ENCODE measurements at places on chromosomes 7 and 10. TPM values are rescaled to one million over a fixed set of nuclear protein-coding genes. Genes with fewer than 3 reads are reported as not detected.

- DNase-seq = peak; percentile 8
These were observed 500.8 kb downstream of the PLXNA4 start for GRCh38 chr7:132075515-132075914.

DNA sequence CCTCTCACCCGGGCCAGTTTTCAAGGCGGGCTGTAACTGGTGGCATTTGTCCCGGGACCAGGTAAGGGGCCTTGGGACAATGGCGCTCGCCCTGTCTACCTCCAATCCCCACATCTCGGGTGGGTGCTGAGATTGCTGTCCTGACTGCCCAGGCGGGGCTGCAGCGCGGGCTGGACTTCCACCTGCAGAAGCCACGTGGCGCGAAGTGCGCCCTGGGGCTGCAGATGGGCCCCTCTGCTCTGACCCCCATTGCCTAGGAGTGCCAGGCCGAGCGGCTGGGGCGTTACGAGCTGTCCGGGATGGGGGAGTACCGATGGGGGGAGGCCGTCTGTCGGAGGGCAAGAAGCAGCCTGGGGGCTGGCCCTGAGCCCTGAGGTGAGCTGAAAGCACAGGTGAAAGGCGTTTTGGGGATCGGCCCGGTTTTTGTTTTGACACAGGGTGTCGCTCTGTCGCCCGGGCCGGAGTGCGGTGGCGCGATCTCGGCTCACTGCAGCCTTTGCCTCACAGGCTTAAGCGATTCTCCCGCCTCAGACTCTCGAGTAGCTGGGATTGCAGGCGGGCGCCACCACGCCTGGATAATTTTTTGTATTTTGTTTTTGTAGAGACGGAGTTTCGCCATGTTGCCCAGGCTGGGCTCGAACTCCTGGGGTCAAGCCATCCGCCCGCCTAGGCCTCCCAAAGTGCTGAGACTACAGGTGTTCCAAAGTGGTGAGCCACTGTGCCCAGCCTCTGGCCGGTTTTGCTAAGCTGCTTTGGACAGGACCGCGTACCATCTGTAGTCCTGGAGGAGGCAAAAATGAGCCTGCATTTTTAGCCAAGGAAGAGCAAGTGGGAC lies at the start of gene SFXN2:
Gene SFXN2 (plus strand): TSS at position 16 of the 835 bp plus-strand sequence. CDS start 12,001 bp downstream, outside the sequence.
- peak; percentile 46 for DNase-seq

- DNase-seq = peak; percentile 43
These were observed 51.1 kb upstream of the ADRB1 start for GRCh38 chr10:113992471-113993011.

- DNase-seq = no peak
These were observed 43.3 kb downstream of the FRMPD2 start for GRCh38 chr10:48231178-48231577.

- DNase-seq = no peak
These were observed 53.1 kb upstream of the KDM7A start for GRCh38 chr7:140229591-140230515.

- no peak for DNase-seq
These were observed 83.1 kb downstream of the SRPK2 start for GRCh38 chr7:105305633-105306032.

DNA sequence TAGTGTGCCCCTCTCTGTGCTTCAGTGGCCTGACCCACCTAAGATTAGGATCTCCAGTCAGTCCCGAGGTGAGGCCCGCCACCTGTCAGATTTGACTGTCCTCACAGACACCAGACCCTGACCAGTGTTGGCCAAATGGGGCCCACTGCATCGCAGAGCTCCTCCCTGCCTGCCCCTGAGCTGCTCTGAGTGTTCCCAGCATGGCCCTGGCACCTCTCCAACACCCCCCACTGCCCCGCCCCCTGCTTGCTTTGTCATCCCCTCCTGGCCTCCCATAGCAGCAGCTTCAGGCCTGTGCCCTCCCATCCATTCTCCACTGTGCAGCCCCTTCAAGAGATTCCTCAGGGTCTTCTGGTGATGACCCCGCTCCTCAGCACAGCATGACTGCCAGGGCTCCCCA lies 67.6 kb downstream of the C10orf120 start:
- DNase-seq = no peak

DNA sequence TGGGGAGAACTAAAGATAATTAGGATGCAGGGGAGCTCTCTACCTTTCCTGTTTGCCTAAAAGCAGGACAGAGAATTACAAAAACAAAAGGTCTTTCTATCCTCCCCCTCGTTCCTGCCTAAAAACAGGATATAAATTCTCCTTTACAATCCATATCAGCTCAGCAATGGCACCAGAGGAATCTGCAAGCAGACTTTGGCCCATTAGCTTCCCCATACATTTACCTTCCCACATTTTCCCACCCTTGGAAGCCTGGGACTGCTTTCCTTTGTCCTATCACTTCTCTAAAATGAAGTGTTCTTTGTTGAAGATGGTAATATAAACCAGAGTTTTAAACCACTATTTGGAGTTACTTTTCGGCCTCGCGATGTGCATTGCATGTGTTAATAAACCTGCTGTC lies 15.5 kb downstream of the SHTN1 start:
- DNase-seq = no peak

- DNase-seq = no peak
These were observed 150.5 kb downstream of the PLXDC2 start for GRCh38 chr10:19966751-19967150.

DNA sequence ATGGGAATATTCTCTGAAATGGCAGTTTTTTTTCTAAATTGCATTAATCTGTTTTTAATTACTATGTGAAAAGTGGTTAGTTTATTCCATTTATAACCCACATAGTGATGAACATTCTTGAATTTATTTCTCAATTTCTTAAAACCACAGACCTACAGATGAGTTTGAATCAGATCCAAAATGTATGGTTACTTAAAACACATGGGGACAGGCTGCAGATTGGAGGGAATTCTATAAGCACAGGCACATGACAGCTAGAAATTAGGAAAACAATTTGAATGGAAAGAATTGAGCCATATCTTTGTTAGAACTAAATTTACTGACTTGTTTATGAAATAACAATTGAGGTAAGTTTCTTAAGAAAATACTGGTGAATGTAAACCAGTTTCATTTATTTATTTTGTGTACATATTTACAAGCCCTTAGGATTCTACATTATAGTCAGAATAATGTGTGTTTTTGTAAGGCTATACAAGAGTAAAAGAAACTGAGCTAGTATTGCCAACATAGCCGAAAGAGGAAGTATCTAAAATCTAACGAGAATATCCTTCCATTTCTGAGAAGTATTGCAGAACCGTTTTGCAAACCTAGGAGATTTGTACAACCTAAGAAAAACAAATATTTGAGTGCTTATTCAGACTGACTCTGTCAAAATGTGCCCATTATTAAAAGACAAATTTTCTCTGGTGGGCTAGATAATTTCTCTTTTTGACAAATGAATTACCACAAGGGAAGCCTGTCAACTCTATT lies 434.3 kb upstream of the SEMA3D start:
- no peak for DNase-seq

GRCh38 chr7:137316648-137317353 lies 26.7 kb downstream of the PTN start:
- no peak for DNase-seq

DNA sequence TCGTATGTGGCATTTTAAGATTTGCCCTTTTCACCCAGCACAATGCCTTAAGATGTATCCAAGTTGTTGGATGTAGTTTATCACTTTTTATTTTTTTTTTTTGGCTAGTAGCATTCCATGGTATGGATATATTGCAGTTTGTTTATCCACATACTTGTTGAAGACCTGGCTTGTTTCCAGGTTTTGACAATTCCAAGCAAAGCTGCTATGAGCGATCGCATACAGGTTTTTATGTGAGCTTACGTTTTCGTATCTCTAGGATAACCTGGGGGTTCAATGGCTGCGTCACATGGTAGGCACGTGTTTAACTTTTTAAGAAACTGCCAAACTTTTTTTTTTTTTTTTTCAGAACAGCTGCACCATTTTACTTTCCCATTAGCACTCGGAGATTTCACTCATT lies 32.2 kb downstream of the BAIAP2L1 start:
- DNase-seq = no peak

DNA sequence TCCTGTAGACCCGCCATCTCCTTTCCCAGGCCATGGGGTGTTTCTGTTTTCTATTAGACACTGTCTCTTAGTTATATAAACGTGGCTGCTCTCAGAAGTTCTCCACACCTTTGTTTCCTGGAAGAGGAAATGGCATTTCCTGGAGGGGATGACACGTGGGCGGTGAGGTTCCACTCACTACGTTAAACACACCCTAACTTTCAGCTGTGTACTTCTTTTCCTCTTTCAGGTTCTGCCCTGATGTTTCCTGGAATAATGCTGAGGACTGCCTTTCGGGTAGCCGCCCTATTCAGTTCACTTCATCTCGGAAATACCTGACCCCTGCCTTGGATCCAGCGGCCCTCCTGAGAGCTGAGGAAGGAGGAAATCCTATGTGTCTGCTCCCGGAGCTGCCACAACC lies 3.4 kb upstream of the PRKCQ start:
- no peak for DNase-seq

GRCh38 chr7:34019301-34019790 lies 114.0 kb downstream of the BMPER start:
- DNase-seq = peak; percentile 32

DNA sequence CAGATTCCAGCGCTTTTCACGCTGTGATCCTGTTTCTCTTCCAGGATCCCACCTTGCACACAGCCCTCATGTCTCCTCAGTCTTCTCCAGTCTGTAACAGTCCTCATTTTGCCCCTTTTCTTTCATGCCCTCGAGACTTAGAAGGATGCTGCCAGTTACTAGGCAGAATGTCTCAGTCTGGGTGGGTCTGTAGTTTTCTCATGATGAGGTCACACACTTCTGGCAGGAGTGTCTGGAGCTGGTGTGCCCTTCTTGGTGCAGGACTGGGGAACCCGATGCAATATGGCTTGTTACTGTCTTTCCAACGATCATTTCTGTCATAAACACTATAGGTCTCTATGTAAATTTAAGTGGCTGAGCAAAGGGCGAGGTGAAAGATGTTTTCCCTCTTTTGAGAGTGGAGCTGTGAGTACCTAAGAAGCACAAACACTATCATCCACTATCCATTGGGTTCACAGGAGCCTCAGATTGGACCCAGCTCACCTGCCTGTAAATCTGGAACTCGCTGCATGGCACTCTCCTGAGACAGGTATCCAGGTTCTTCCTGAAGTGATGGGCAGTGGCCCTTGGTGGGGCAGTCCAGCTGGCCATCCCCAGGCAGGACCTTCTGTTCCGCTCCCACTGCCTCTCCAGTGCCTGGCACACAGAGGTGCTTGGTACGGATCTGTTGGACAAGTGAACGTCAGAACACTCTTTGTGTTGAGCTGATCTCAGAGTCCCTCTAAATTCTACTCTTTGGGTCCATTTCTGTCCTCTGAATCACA lies 64.3 kb upstream of the ZNF32 start:
- peak; percentile 39 for DNase-seq

DNA sequence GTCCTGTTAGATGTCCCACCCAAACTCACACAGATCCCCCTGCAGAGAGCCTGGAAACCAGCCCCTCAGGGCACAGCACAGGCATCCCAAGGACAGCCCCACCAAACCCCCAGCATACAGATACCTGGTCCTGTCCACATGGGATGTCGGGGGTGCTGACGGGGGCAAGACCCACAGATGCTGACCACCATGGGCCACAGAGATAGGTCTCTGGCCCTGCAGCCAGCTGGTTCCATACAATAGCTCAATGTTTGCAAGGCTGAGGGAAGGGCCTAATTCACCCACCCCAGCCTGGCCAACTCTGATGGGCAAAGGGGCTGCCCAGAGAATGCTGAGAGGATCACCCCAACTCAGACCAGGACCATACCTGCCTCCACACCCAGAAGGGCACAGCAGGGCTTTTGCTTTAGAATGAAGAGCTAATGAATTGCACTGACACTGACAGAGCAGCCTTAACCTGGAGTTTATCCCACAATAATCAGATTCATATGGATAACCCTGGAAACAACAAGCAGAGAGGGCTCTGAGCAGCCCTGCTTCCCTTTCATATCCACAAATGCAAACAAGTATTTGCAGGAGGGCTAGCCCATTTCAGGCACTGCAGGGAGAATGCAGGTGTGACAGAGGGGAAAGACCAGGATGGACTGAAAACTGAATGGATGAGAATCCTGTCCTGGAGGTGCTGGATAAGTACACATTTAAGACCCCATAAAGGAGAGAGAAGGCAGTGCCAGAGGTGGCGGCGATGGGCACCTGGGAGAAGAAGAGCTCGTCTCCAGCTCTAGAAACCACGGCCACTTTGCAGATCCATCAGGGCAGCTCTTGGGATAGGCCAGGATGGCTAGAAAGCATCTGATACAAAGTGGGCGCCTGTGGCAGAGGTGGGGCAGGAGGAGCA lies 126.7 kb downstream of the TNS3 start:
- DNase-seq = no peak

DNA sequence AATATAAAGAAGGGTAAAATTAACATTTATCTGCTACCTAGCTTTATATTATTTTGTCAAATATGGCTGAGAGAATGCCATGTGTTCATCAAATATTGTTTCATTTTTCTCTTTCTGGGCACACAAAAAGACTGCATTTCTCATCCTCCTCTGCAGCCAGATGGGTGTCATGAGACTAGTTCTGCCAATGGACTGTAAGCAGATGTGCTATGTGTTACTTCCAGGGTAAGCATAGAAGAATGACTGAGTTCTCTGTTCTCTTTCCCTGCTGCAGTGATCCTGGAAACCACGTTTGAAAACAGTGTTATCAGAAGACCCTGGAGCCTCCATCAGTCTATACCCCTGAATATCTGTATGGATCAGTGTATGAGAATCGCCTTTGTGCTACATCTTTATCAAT lies 24.1 kb upstream of the SLK start:
- DNase-seq = no peak

- DNase-seq = no peak
These were observed 445 bp downstream of the PPA1 start for GRCh38 chr10:70232859-70233108.

DNA sequence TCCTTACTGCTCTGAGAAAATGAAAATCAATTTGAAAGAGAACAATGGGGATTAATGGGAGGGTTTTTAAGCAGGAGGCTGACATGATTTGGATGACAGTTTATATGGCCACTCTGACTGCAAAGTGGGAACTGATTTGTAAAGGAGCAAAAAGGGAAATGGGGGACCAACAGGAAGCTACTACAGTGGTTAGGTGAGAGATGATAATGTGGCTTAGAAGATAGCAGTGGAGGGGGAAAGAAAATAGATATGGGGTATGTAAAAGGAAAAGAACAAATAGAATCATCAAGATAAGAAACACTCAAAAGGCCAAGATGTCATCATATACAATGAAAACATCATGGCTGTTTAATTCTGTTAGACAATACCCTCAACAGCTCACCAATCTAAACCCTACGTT lies 177.5 kb downstream of the ANK3 start:
- DNase-seq = no peak

GRCh38 chr7:39349452-39350123 lies 216.6 kb upstream of the YAE1 start:
- no peak for DNase-seq

DNA sequence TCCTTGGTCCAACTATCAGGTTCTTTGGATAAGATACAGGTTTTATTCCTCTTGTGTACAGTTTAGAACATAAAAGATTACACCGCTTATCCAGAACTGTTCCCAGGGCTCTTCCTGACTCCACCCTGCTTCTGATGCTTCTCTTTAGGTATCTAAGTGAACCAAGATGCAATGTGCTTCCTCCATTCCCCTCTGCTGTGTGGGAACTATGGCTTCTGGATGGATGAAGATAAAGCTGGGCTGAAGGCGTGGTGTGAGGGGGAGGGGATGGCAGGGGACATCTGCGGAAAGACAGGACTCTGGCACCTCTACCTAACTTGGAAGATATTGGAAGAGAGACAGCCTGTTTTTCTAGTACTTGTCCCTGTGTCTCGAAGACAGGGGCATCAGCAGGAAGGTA lies 209.9 kb upstream of the TBX20 start:
- no peak for DNase-seq

CRHR2 gene
- total RNA-seq = not detected

NFE2L3 gene
- total RNA-seq = 1.4 TPM

PRKCQ gene
- total RNA-seq = not detected

AKR1C8 gene
- not detected for total RNA-seq

GDF10 gene
- 0.22 TPM for total RNA-seq
